GM04504 (cell line): ENCODE measurements at places on chromosomes 1 and 21.

GRCh38 chr1:54256522-54257345 is 56.8 kb downstream of the MRPL37 start:
- no peak for DNase-seq

GRCh38 chr1:30732277-30732996 is 9.1 kb upstream of the MATN1 start:
- DNase-seq = no peak

GRCh38 chr1:44962729-44963128 is 23.7 kb downstream of the EIF2B3 start:
- no peak for DNase-seq

GRCh38 chr1:214012418-214012817 is 24.6 kb downstream of the PROX1 start:
- DNase-seq = no peak

DNA sequence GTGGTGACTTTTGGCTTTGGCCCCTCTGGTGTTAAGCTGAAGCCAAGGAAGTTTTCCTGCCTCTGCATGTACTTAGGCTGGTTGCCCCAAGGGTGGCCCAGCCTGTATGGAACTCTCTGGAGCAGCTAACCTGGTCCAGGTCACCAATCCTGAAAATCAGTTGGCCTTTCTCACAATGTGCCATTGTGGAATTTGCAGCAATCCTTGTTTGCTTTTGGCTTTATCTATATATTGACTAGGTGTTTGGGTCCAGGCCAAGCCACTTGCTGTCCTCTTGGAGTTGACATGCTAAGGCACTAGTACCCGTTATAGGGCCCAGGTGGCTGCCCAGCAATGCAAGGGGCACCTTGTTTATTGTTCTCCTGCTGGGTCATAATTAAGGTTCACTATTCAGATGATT is 124.6 kb downstream of the CAMTA1 start:
- DNase-seq = no peak

GRCh38 chr1:43671193-43671592 is 21.2 kb downstream of the KDM4A start:
- no peak for DNase-seq

- no peak for DNase-seq
These were observed 2.0 kb upstream of the VPS72 start for GRCh38 chr1:151192047-151192446.

DNA sequence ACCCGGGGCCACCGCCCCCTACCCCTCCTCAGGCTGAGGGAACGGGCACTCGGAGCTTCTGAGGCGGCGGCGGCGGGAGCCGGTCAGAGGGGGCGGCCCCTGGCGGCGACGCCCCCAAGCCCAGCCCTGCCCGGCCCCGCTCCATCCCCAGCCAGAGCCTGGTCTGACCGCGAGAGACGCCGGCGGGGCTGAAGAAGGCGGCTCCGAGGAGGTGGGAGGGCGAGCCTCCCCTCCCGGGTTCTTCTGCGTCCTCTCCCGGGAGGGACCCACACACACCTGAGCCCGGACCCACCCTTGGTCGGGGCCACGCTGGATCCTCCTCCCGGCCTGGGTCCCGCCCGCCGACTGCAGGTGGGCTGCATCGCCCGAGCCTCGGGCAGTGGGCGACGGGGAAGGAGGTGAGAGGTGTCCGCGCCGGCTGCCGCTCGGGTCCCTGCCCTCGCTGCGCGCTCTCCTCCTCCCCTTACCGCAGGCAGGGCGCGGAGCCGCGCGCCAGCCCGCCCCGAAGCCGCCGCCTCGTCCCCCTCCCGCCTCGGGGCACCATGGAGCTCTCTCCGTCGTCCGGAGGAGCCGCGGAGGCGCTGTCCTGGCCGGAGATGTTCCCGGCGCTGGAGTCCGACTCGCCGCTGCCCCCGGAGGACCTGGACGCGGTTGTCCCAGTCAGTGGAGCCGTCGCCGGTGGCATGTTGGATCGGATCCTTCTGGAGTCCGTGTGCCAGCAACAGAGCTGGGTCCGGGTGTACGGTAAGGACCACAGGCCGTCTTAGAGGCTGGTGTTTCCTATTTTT is at the start of gene RASAL2:
Gene RASAL2 (plus strand): TSS at position 154 of the 788 bp plus-strand sequence. CDS start 389 bp downstream, at position 543.
- peak; percentile 32 for DNase-seq

DNA sequence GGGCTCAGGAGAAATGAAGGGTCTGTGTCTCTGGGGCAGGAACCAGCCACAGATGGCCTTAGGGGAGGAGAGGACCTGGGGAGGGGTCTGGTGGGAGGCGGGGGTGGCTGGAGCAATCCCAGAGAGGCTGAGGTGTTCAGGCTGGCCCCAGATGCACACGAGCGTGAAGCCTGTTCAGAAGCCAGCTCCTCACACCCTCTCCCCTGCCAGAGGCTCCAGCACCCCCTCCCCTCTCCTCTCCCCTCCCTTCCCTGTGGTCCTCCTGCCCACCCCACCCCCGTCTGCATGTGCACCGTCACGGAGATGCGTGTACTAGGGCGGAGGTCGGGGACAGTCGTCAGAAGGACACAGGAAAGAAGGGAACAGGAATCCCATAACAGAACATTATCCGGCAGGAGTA is 115.0 kb upstream of the COL6A1 start:
- DNase-seq = no peak

- DNase-seq = no peak
These were observed 544 bp downstream of the PPM1J start for GRCh38 chr1:112714313-112715263.

- DNase-seq = no peak
These were observed 135.4 kb upstream of the POGK start for GRCh38 chr1:166703726-166704462.

- no peak for DNase-seq
These were observed 122.4 kb downstream of the AKT3 start for GRCh38 chr1:243727503-243728203.

DNA sequence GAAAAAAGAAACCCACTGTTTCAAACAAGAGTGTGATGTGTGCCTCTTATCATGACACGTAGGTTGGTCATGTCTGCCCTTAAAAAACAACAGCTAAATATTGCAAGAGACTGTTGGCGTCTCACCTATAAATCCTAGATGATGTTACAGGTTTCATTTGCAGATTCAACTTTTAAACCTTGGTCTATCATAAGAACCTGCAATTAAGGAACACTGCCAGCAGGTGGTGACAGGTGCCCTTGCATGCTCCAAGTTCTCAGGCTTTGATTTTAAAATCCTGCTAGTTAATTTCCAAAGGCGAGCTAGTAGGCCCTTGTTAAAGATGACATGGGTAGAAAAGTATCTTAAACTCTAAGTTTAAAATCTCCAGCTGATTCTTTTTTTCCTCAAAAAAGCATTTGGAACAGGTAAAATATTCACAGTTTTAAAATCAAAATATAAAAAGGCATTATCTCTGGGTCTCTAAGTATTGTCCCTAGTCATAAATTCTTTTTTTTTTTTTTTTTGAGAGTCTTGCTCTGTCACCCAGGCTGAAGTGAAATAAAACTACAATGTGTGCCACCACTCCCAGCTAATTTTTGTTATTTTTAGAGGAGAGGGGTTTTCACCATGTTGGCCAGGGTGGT is 39.1 kb downstream of the CLSTN1 start:
- DNase-seq = no peak

DNA sequence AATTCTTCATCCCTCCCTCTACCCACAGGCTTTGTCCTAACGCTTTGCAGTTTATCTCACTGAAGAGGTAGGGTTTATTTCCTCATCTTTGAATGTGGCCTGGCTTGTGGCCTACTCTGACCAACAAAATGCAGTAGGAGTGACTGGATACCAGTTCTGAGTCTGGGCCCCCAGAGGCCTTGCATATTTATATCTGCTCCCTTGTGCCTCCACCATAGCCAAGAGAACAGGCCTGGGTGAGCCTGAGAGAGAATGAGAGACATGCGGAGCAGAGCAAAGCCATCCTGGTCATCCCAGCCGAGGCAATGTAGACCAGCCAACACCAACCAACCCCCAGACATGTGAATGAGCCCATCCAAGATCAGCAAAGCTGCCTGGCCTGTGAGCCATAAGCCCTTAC is 30.3 kb downstream of the SMIM12 start:
- peak; percentile 3 for DNase-seq

GRCh38 chr1:212233321-212233720 is 51.9 kb upstream of the PPP2R5A start:
- DNase-seq = no peak

- no peak for DNase-seq
These were observed 3.7 kb downstream of the TCHH start for GRCh38 chr1:152111515-152111968.

DNA sequence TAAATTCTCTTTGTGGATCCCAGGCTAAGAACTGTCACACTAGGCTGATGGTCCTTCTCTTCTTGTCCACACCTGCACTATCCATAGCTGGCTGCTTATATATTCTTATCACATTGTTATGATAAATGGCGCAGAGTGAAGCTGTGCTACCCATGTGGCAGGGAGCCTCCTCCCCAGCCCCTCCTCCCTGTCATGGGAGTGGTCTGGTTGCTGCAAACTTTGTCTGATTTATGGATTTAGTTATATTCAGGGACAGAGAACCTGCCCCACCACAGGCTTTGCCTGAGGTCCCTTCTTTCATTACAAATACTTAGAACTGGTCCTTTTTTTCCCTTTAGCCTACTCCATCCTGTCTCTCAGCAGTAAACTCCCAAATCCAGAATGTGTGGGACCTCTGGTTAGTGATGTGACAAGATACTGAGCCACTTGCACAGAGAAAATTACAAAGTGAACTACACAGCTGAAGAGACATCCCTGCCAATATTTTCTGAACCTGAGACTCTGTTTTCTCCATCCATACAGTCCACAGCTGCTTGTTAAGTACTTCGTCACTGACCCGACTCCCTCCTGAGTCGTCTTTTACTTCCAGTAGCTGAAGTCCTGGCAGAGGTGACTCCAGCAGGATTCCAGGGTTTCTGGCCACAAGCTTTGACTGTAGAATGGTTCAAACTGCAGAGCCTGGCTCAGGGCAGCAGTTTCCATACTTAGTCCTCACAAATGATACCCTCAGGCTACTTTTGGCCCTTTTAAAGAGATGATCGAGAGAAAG is 37.6 kb downstream of the PTGFRN start:
- no peak for DNase-seq

GRCh38 chr1:169779970-169780369 is 14.7 kb downstream of the METTL18 start:
- DNase-seq = no peak

DNA sequence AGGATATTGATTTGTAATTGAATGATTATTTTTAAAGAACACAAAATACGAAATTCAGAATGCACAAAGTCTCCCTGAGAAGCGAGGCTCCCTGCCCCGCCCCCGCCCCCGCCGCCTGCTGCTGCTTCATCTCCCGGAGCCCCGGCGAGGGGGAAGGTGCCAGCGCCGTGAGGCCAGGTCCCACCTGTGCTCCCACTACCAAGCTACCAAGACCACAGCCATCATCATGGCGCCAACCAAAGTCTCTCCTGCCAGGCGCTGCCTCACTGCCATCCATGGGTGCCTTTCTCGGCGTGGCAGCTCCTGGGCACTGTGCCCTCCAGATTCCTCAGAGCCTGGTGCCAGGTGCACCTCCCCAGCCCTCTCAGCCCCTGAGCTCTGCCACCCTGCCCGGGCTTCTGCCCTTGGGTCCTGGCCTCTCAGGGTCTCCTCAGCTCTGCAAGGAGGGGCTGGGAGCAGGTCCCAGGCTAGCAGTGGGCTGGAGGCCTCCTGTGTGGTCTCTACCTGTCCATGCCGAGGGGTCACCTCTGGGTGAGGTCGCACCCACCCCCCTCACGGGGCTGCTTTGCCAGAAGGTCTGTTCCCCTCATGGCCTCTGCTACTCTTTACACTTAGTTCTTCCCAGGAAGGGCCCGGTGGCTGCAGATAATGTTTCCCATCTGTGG is 29.4 kb upstream of the TTC34 start:
- no peak for DNase-seq

DNA sequence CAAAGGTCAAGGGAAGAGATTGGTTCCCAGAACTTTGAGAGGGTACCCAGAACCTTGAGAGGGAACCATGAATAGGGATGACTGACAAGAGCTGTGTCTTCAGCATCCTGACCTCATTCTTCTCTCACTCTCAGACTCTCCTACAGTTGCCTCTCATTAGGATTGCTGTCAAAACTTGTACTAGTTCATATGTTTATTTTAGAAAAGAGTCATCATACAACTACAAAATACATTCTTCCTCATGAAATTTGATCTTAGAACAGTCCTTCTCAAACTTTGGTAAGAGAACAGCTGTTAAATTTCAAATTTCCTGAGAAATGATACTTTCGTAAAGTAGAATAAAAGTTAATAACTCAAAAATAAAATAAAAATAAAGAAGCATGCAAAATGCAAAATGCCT is 161.4 kb upstream of the ZRANB2 start:
- DNase-seq = no peak

- no peak for DNase-seq
These were observed 446.0 kb upstream of the LRRC7 start for GRCh38 chr1:69121723-69122122.

- DNase-seq = no peak
These were observed 35.4 kb upstream of the ENAH start for GRCh38 chr1:225688345-225688744.

- peak; percentile 60 for DNase-seq
These were observed 1.3 kb downstream of the SH2D2A start for GRCh38 chr1:156815307-156815826.

DNA sequence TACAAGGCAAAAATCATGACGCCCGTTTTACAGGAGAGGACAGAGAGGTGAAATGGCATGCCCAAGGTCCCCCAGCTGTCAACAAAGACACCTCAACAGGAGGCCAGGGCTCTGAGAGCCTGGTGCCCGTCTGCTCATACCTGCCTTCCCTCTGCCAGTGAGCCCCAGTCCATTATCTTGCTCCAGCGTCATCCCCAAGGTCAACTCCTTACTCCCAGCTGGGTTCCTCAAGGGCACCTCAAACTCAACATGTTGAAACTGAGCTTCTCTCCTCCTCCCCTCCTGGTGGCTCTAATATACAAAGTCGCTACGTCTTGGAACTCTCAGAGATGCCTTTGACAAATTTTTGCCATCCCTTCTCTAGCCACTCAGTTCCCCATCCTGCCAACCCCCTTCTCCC is 3.2 kb downstream of the PBXIP1 start:
- no peak for DNase-seq

DNA sequence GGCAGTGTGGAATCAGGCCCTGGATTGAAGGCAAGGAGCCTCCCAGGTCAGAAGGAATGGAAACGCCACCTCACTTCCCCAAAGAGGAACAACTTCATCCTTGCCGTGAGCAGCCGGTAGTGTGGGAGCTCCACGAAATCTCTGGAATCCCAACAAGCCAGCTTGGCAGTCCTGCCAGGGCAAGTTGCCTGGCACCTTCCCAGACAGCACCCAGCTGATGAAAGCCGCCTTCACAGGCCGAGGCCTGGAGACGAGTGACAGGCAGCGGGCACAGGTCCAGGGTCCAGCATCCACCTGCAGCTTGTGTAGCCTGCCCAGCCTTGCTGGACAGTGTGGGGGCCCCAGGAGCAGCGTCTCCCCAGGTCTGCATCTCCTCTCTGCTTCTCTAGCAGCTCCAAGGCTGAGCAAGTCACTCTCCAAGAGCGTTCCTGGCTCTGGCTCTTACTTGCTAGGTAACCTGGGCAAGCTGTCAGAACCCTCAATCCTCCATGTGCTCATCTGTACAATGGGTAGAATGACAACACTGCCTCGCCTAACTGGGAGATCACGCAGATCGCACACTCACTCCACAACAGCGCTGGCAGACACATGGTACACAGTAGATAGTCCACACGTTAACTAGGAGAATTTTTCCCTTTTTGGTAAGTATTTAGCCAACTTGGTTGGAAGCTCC is 43.0 kb downstream of the ACOT7 start:
- DNase-seq = no peak
